ENCODE measurements at places on chromosomes 6 and 20. TPM values are rescaled to one million over a fixed set of nuclear protein-coding genes. Genes with fewer than 3 reads are reported as not detected.

DNA sequence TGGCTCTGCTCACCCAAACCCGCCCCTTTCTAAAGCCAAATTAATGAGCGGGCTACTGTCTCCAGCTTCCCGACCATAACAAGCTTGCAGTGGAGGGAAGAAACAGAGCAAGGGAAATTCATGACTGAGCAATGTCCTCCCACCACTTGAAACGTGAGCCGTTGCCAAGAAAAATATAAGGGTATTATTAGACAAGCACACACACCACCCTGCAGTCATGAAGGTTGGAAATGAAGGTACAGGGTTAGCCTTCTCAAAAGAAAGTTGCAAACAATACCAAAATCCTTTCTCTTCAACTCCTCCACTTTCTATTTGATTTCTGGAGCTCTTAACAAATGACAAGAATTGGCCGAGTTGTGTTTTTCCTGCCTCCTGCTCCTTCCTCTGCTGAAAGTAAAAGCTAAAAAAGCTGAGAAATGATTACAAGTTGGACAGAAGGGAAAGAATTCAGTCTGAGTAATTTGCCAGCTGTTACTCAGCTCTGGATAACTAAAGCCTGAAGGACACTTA lies 151.1 kb upstream of the B3GAT2 start:
- H3K27ac ChIP-seq: no peak overlapping the region
- peaks cover 12% of the 10 kb centered on the region for H3K4me1 ChIP-seq
- peak overlapping the region; percentile 51 for H3K4me3 ChIP-seq
- DNase-seq: peak; percentile 87
- H3K27me3 ChIP-seq: peaks cover 24% of the 10 kb centered on the region
- no peaks in the 10 kb centered on the region for H3K36me3 ChIP-seq

GRCh38 chr6:134317471-134318131 lies at the start of gene SGK1:
SGK1 (minus strand) TSS chr6:134318112; CDS start chr6:134317460, 652 bp downstream.
- DNase-seq: peak; percentile 36
- no peak within 1 kb of the TSS for H3K27ac ChIP-seq
- no peaks in the 10 kb centered on the region for H3K27me3 ChIP-seq
- no peaks in the 10 kb centered on the region for H3K36me3 ChIP-seq
- H3K4me1 ChIP-seq: no peaks in the 10 kb centered on the region

C20orf141 gene
- not detected for total RNA-seq

GRCh38 chr6:164749221-164750064 lies 560.0 kb downstream of the C6orf118 start:
- H3K4me3 ChIP-seq: peak overlapping the region; percentile 61
- DNase-seq: peak; percentile 55
- peaks cover 14% of the 10 kb centered on the region for H3K4me1 ChIP-seq
- no peaks in the 10 kb centered on the region for H3K36me3 ChIP-seq

DNA sequence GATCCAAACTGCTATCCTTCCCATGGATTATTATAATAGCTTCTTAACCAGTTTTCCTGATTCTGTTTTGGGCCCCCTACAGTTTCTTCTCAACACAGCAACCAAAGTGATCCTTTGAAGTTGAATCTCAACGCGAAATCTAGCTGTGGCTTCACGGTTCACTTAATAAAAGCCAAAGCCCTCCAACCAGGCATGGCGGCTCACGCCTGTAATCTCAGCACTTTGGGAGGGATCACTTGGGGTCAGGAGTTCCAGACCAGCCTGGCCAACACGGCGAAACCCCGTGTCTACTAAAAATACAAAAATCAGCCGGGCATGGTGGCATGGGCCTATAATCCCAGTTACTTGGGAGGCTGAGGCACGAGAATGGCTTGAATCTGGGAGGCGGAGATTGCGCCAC lies 3.3 kb downstream of the RMND1 start:
- no peak for DNase-seq
- H3K27me3 ChIP-seq: no peaks in the 10 kb centered on the region
- peaks cover 11% of the 10 kb centered on the region for H3K36me3 ChIP-seq
- H3K4me3 ChIP-seq: no peak overlapping the region
- H3K27ac ChIP-seq: peak overlapping the region; percentile 68
- peaks cover 33% of the 10 kb centered on the region for H3K4me1 ChIP-seq

RFX6 gene
- total RNA-seq: not detected

- no peak for DNase-seq
- H3K27me3 ChIP-seq: no peaks in the 10 kb centered on the region
- H3K4me3 ChIP-seq: no peak overlapping the region
- H3K4me1 ChIP-seq: no peaks in the 10 kb centered on the region
- H3K27ac ChIP-seq: no peak overlapping the region
Observed at GRCh38 chr6:163804991-163805390, 390.5 kb downstream of the QKI start.

GRCh38 chr6:139962654-139963347 lies 588.4 kb upstream of the CITED2 start:
- no peak for DNase-seq
- H3K27ac ChIP-seq: no peak overlapping the region
- H3K4me1 ChIP-seq: peaks cover 8% of the 10 kb centered on the region
- no peaks in the 10 kb centered on the region for H3K27me3 ChIP-seq
- H3K36me3 ChIP-seq: no peaks in the 10 kb centered on the region

DNA sequence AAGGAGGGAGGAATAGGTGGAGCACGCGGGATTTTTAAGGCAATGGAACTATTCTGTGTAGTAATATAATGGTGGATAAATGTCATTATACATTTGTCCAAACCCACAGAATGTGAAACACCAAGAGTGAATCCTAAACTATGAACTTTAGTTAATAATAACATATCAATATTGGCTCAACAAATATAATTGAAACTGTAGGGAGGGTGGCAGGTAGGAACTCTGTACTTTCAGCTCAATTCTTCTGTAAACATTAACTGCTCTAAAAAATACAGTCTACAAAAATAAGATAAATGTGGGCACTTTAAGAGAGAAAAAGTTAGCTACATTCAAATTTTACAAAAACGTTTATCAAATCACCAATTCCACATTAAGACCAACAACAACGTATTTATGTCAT lies 136.7 kb upstream of the RUNX2 start:
- H3K27ac ChIP-seq: no peak overlapping the region
- no peak for DNase-seq
- no peaks in the 10 kb centered on the region for H3K27me3 ChIP-seq
- H3K36me3 ChIP-seq: no peaks in the 10 kb centered on the region
- H3K4me3 ChIP-seq: no peak overlapping the region

DNA sequence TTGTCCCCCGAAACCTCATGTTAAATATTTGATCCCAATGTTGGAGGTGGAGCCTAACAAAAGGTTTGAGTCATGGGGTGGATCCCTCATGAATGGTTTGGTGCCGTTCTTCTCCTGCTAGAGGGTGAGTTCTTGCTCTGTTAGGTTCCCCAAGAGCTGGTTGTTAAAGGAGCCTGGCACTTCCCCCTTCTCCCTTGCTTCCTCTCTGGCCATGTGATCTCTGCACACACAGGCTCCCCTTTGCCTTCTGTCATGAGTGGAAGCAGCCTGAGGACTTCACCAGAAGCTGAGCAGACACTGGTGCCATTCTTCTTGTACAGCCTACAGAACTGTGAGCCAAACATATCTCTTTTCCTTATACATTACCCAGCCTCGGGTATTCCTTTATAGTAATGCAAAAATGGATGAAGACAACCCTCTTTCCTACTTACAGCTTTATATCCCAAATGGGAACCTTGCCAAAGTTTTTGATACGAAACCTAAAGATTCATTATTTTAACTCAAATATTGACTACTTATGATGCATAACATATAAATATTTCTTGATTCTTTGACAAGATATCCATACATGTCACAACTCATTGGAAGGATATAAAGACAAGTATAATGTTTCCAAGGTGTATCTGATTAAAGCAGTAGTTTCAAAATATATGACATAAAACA lies 61.0 kb downstream of the RNF182 start:
- no peak for DNase-seq
- H3K27ac ChIP-seq: no peak overlapping the region
- peaks cover 70% of the 10 kb centered on the region for H3K27me3 ChIP-seq
- H3K4me1 ChIP-seq: no peaks in the 10 kb centered on the region

DNA sequence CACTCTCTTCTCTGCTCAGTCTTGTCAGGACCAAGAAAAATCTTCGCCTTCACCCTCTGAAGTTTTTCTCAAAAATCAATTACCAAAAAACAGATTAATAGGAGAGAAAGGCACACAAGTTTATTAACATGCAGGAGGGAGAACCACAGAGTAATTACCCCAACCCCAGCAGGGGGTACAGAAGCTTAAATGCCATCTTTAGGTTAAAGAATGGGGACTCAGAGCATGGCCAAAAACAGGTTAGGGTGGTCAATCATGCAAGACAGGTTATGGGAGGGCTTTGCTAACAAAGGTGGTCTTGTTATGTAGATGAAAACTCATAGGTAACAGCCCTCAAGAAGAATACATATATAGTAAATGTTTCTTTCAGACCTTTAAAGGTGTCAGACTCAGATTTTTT lies 100.5 kb upstream of the BTN3A2 start:
- H3K27ac ChIP-seq: no peak overlapping the region
- H3K4me3 ChIP-seq: no peak overlapping the region
- H3K27me3 ChIP-seq: no peaks in the 10 kb centered on the region
- no peaks in the 10 kb centered on the region for H3K36me3 ChIP-seq
- H3K4me1 ChIP-seq: peaks cover 6% of the 10 kb centered on the region

SLC16A10 gene
- 0.05 TPM for total RNA-seq

DNA sequence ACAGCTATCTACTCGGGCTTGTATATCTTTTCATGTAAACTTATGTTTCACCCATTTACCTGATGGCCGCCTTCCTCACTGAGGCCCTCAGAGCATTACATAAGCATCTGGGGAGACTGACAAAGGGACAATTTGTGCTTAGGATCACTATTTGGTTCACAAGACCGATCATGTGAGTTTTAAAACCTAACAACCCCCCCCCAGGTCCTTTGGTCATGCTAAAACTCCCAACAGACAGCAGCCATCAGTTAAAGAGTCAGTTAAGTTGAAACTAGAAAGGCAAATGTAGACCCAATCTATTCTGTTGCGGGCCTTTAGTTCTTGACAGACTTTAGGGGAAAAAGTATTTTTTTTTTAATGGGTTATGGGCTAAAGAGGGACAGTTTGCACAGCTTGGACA lies 205.0 kb upstream of the RNF24 start:
- peaks cover 13% of the 10 kb centered on the region for H3K4me1 ChIP-seq
- H3K36me3 ChIP-seq: no peaks in the 10 kb centered on the region
- no peak for DNase-seq
- H3K27ac ChIP-seq: no peak overlapping the region
- no peak overlapping the region for H3K4me3 ChIP-seq

HLA-DRB5 gene
- not detected for total RNA-seq

DNA sequence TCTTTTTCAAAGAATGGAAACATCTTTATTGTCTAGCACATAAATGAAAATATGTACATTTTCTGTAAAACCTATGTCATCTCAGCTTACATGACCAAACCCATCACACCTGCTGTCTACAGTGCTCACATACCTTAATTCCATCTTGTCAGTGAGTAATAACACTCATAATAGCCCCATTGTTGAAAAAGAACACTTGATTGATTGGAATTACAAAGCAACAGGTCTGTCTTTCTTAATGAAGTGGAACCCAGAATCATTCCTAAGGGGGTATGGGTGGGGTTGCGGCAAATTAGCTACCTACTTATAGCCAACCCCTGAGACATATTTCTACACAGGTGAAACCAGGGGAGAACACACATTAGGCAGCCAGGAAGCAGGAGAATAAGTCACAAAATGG lies 20.2 kb downstream of the ADGRF4 start:
- no peaks in the 10 kb centered on the region for H3K27me3 ChIP-seq
- H3K4me1 ChIP-seq: no peaks in the 10 kb centered on the region
- H3K36me3 ChIP-seq: no peaks in the 10 kb centered on the region
- H3K27ac ChIP-seq: no peak overlapping the region
- DNase-seq: no peak
- H3K4me3 ChIP-seq: no peak overlapping the region

OR2B6 gene
- not detected for total RNA-seq

DNA sequence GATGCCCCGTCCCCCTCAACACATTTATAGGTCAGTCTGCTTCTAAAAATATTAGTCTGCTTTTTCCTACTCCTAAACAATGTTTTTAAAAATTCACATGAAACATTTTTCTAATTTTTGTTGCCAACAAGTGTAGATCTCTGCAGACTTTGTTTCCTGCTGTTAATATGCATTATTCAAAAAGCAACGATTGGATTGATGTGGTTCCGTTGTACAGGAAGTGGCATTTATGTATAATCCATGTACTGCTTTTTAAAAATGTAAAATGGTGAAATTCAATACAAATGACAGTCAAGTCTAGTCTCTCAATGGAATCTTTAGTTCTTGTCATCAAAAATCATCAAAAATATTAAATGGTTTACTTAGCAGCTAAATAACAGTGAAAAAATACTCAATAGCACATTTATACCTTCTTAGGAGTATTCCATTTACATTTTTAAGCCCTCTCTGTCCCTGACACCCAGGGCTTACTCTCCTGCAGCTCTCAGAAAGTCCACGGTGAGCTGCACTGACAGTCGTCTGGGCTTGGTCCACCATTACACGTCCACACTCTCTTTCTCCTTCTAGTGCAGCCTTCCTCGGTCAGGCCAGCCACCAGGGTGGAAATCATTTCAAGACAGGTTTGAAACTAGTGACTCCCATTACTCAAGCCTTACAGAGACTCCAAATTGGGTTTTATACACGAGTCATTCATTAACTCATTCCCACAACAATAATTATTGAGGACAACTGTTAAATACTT lies 211.5 kb downstream of the TMEM200A start:
- no peak overlapping the region for H3K27ac ChIP-seq
- H3K36me3 ChIP-seq: no peaks in the 10 kb centered on the region
- DNase-seq: no peak
- no peaks in the 10 kb centered on the region for H3K27me3 ChIP-seq
- no peak overlapping the region for H3K4me3 ChIP-seq
- no peaks in the 10 kb centered on the region for H3K4me1 ChIP-seq

DNA sequence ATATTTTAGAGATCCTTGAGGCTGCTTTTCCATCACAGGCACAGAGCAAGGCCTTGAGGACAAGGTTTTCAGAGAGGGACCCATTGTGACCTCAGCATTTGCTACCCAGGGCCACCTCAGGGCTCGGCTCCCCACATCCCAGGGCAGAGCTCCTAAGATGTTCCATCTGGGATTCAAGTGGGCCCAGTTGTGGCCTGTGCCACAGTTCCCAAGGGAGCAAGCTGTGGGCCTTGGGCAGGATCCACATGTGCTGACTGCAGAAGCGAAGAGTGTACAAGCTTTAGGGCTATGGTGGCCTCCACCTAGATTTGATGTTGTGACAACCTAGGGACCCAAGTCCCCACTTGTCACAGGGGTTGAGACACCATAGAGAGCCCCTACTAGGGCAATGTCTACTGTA lies 608.1 kb downstream of the HACE1 start:
- H3K4me1 ChIP-seq: peaks cover 6% of the 10 kb centered on the region
- H3K27me3 ChIP-seq: no peaks in the 10 kb centered on the region
- no peak overlapping the region for H3K4me3 ChIP-seq
- no peak overlapping the region for H3K27ac ChIP-seq
- no peak for DNase-seq
